ENCODE measurements at places on chromosomes 12 and 14.
A peak's percentile ranks its signal among the peaks of the same experiment; 100 is the strongest.

DNA sequence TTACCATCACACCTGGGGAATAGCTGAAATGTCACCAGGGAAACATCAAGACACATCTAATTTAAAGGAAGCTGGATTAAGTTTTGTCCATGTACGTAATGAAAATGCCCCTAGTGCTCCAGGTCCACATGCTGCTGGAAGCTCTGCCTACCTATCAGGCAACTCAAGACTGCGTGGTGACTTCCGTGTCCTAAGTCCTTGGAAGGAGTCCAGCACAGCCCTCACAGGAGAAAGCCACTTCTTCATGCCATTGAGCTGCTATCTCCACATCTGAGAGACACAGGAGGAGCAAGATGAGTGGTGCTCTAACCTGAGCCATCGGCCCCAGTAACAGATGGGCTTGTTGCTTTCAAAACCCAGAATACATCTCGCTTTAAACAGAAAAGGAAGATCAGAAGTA lies 316.4 kb downstream of the DPF3 start:
- DNase-seq = no peak

- DNase-seq = peak; percentile 8
Measured at GRCh38 chr14:101600891-101601605, 39.8 kb downstream of the DIO3 start.

DNA sequence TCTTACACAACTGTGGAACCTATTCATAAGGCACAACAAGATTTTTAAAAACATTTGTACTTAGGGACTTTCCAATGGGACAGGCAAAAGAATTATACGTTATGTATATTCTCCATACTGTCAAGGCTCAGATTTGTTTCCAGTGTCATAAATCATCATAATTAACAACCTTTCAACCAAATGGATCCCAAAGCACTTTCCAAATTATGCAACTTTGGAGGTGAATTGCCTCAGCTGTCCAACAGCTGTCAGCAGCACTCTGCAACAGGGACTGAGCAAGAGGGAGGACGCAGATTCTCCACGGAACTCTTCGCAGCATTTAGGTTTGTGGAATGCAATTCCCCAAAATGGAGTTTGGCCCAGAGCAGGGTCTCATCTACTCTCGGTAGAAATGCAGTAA lies 186.6 kb downstream of the PAX9 start:
- DNase-seq = no peak

DNA sequence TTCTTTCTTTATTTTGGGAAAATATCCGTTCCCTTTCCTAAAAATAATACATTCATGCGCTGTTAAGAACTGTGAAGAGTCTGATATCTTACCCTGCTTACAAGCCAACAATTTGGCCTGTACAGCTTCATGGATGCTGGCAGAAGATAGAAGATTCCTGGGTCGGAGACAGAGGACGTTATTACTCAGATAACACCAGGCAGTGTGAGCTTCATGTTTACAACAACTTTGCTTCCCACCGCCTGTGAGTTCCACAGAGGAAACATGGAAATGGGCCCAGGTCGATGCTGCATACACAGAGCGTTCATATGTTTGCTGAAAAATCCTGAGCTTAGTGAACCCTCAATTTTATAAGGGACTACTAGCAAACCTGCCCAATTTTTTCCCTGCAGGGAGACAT lies 705.6 kb upstream of the SEL1L start:
- DNase-seq = no peak

- no peak for DNase-seq
Measured at GRCh38 chr14:105774001-105774400, 247.6 kb downstream of the TMEM121 start.
